HS-5 (cell line): ENCODE measurements at places on chromosomes 7 and 10.

DNA sequence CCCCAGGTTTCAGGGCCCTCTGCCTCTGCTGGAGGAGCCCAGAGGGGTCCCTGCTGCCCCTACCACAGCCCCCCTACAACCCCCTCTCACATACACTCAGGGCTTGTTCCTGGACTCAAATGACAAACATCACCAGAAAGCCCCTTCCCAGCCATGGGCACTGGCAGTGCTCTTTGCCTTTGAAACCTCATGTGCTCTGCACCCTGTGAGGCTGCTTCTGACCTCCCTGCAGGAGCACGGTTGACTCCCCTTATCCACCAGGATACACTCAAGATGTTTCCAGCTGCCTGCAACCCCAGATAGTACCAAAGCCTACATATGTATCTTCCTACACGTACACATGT is 3.5 kb upstream of the ADIRF start:
- no peak for DNase-seq

GRCh38 chr10:22711373-22711772 is 3.0 kb downstream of the PIP4K2A start:
- no peak for DNase-seq

DNA sequence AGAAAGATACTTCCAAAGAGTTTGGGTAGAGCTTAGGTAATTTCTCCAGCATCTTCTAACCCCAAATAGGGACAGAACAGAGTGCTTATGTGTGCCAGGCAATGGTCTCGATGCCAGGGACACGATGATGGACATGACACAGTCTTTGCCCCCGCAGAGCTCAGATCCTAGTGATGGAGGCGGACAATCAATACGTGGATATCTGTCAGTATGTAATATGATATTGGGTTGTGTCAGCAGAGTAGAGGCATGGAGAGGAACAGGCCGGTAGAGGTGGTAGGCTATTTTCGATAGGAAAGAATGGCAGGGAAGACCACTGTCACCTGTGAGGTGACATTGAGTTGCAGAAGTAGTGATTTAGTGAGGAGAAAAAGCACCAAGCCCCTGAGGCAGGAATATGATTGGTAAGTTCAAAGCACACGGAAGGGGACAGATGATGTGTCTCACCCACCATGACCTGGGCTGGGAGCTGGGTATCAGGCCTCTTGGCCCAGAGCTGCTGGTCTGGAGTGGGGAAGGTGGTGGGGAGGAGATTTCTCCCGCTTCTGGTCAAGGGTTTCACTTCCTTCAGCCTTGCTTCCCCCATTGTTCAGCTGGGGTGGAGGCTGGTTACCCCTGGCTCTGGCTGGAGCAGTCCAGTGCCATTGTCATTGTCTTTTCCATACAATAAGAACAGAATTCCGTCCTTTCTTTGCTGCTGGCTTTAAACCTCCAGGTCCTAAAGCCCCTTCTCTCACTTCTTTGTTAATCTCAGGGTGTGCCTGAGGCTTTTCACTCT is 36.0 kb upstream of the SRGN start:
- DNase-seq, result no peak

DNA sequence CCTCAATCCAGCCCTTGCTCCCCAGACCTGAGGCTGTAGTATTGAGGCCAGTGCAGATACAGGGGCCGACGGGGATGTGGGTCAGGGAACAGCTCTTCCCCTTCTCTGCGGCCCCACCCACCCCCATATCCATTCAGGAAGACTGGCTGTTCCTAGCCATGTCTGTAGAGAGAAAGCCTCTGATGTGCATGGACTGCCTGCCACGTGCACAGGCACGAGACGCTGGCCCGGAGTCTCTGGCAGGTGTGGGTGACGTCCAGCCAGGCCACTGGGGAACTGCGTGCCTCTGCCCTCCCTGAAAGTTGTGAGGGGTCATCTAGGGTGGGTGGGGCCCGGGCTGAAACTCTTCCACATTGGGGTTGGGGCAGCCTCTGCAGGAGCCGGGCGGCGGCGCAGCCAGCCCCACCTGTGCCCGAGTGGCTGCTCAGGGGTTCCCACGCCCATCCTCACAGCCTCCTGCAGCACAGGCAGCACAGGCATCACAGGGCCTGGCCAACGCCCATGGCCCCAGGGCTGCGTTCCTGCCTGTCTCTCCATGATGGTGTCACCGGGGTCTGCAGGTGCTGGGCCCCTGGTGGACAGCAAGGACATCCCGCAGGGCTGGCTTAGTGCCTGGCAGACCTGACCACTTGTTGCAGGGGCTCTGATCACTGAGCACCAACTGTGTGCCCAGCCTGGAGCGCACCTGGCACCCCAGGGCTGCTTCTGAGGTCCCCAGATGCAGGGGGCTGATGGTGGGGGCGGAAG is 27.5 kb downstream of the MICALL2 start:
- DNase-seq, result no peak

DNA sequence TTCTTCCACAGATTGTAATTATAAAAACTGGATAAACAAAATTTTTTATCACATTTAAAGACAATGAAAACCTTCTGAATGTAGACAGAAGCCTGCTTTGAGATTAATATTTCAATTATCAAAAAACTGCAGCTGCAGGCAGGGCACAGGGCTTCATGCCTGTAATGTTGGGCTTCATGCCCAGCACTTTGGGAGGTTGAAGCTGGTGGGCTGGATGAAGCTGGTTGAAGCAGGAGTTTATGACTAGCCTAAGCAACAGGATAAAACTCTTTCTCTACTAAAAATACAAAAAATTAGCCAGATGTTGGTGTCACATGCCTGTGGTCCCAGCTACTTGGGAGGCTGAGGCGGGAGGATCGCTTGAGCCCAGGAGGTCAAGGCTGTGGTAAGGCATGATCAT is 41.2 kb downstream of the PDZD8 start:
- DNase-seq, result no peak

- no peak for DNase-seq
These were observed 750.1 kb upstream of the SORCS1 start for GRCh38 chr10:107914450-107915214.

- DNase-seq, result peak; percentile 93
These were observed 164.6 kb downstream of the PKD1L1 start for GRCh38 chr7:47783456-47784223.

- no peak for DNase-seq
These were observed 44.9 kb downstream of the AKR1B15 start for GRCh38 chr7:134593530-134594392.

GRCh38 chr7:150411606-150412005 is 32.5 kb downstream of the ZNF775 start:
- DNase-seq, result no peak

DNA sequence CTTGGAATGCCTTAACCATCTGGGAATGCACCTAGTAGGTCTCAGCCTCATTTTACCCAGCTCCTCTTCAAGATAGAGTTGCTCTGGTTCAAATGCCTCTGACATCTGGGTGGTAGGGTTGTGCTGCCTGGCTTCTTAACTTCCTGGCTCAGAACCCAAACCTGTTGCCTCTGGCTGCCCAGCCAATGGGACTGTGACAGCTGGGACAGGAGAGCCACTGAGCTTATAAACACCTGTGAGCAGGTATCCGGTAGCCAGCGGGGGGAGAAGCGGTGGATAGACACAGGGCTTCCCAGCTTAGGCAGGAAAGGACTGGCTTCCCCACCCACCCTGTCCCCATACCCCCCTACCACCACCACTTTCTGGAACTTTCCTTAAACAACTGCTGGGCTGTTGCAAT is 115.8 kb upstream of the CARD11 start:
- no peak for DNase-seq

DNA sequence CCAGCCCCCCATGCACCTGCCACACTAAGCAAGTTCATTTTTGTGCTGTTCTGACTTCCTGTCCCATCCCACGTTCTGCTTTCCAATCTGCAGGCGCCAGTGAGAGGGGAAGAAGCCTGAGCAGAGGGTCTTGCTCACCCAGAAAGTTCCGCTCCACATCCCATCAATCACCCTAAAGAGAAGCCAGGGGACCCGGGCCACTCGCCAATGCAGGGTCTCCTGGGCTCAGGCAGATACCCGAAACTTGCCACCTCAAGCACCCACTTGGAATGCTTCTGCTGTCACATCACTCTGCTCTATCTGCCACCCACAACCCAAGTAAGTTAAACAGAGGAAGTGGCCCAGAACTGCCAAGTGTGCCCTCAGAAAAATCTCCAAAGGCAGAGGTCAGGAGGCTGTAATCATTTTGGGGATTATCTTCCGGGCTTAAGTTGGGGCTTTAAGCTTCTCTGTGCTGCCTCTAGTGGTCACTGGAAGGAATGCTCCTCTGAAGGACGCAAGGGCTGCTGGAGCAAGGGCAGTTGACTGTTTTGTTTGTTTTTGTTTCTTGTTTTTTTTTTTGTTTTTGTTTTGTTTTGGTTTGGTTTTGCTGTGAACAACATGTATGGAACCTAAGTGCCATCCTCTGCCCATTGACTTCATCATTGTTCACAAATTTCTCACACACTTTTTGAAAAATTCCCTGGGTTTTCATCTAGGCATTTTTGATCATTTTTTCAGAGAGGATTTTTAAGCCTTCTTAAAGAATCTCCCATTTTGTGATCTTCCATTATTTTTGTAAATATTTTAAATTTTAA is 25.5 kb downstream of the PRR15 start:
- no peak for DNase-seq

DNA sequence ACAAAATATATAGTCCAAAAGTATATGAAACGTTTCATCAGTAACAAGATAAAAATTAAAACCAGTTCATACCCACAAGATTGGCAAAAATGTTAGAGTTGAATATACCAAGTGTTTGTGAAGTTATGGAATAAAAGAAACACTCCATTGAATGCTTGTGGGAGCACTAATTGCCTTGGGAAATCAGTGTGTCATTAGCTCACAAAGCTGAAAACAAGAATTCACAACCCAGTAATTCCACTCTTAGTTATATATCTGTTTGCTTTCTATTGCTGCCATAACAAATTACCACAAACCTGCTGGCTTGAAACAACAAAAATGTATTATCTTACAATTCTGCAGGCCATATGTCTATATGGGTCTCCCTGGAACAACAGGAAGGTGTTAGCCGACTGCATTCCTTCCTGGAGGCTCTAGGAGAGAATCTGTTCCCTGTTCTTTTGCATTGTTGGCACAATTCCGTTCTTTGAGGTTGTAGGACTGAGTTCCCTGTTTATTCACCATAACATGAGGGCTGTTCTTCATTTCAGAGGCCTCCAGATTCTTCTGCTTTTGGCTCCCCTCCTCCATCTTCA is 45.7 kb downstream of the SEM1 start:
- DNase-seq, result no peak

DNA sequence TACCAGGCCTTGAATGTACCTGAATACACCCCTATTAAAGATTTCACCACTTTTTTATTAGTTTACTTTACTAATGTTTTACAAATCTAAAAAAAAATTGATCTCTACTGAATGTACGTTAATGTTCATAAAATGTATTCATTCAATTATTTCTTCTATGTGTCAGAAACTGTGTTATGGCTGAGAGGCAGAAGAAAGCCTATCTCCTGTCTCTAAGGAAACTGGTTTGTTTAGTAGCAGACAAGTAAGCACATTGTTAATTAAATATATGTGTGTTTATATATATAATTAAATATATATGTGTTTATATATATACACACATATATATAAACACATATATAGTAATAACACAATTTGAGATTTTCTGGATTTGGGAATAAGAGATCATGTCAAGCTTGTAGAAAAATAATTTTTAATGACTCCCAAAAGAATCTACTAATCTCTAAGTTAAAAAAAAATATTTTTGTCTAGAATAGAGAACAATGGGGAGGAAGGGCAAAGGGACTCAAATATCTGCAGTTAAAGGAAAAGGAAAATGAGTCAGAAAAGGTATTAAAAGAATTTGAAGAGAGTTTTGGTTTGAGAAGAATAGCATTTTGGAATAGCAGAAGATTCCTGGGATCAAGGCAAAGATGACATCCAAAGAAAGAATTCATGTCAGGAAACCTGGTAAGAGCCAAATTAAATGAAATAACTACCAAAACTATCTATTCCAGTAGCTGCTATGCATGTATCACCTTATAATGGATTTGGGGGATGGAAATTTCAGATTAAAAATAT is 92.1 kb downstream of the CH25H start:
- DNase-seq, result no peak

- DNase-seq, result no peak
These were observed at the start of gene CYP3A4 for GRCh38 chr7:99784007-99784406. Gene CYP3A4, minus strand, starts transcription at chr7:99784184. Its CDS starts 103 bp downstream, at chr7:99784081.

- no peak for DNase-seq
These were observed 5.4 kb upstream of the ANKRD7 start for GRCh38 chr7:118219157-118219512.

GRCh38 chr7:32074787-32075585 is 4.8 kb upstream of the PDE1C start:
- DNase-seq, result no peak

DNA sequence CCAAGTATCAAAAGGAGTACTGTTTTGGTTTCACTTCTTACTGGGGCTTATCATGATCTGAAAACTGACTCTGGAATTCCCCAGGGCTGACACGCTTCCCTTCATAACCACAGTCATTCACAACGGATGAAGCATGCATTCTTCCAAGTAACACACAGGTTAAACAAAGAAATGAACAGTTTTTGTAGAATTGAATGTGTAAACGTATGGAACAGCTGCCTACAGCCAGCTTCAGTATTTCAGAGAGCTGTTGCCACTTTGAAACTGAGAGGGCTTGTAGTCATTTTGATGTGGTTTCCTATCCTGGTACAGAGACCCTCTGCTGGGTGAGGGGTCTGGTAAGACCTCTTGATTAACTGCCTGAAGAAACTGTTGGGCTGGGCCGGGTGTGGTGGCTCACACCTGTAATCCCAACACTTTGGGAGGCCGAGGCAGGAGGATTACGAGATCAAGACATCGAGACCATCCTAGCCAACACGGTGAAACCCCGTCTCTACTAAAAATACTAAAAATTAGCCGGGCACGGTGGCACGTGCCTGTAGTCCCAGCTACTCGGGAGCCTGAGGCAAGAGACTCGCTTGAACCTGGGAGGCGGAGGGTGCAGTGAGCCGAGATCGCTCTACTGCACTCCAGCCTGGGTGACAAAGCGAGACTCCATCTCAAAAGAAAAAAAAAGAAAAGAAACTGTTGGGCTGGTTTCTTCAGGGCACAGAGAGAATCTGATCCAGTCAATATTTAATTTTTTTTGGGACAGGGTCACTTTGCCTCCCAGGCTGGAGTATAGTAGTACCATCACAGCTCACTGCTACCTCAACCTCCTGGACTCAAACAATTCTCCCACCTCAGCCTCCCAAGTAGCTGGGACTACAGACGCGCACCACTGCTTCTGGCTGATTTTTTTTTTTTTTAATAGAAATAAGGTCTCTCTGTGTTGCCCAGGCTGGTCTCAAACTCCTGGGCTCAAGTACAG is 4.7 kb downstream of the NFE2L3 start:
- peak; percentile 90 for DNase-seq

GRCh38 chr10:124338276-124338925 is 80.3 kb downstream of the OAT start:
- DNase-seq, result no peak

- DNase-seq, result no peak
These were observed 52.0 kb downstream of the KLRG2 start for GRCh38 chr7:139431459-139431858.

- DNase-seq, result no peak
These were observed 70.5 kb downstream of the ZNF22 start for GRCh38 chr10:45071043-45071813.

DNA sequence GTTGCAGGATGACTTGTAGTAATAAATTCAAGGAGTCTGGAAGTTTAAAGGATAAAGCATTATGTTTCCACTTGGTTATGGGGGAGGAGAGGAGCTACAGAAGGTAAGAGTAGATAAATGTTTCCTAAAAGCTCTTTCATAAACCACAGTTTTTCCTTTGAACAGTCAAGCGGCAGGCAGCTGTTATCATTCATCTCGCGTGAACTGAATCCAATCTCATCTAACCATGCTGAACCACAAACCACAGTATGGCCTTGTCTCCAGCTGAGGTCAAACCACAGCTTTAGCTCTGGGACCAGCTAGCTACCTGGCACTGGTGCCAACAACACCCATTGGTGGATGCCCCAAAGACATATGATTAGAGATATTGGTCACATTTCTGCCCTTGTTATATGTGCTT is 63.3 kb downstream of the NOC3L start:
- peak; percentile 51 for DNase-seq
